Daoy (cell line): ENCODE measurements at places on chromosomes 13 and 19. TPM values are rescaled to one million over a fixed set of nuclear protein-coding genes. Genes with fewer than 3 reads are reported as not detected.

GRCh38 chr19:2863816-2864215, 3.3 kb upstream of the ZNF556 start:
- DNase-seq = no peak

- peak; percentile 3 for DNase-seq
Observed at GRCh38 chr13:47426126-47426849, 529.4 kb upstream of the HTR2A start.

DNA sequence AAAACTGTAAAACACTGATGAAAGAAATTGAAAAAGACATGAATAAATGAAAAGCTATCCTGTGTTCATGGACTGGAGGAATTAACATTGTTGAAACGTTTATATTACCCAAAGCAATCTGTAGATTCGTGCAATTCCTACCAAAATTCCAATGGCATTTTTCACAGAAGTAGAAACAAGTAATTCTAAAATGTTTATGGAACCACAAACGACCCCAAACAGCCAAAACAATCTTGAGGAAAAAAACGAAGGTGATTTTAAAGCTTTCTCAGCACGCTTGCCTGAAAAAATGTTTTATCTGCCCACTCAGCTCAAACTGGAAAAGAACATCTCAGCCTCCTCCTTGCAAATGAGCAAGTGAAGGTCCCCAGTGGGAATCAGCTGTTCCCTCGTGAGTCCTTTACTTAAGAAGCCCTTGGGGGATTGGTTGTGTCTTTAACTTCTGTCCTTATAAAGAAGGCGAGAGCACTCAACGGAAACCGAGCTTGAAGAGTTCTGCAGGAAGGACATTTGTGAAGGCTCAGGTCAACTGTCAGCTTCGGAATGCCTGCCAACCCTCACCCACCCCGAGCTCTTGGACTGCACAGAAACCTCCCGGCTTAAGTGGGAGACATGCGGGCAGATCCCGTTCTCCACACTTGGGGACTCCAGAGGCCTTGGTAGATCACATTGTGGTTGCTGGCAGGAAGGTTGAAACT, 256.0 kb upstream of the IRS2 start:
- no peak for DNase-seq

DNA sequence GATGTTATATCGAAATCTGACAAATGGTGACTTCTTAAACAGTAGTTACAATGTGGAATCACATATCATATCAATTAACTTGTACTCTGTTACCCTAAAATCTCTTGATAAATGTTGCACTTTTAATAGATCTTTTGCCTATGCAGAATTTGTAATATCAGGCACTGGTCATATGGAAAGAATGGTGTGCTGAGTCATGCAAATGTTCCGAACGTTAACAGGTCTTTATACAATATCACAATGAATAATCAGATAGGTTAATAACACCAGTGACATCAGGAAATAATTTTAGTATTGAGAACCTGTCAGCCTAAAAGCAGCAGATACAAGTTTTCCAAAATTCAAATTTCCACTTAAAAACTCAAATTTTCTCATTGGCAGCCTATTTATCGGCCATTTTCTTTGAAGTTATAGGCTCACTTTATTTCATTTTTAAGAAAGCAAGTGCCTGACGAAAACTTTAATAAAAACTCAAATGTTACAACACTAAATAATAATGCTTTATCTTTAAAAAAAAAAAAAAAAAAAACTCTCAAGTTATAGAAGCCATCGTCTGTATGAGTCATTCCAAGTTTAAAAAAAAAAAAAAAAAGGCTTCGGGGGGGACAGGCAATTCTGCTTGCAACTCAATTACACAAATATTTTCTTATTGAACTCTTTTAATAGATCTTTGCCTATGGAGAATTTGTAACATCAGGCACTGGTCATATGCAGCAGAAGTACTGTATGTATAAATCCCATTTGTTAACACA, 180.9 kb downstream of the DIAPH3 start:
- no peak for DNase-seq

DNA sequence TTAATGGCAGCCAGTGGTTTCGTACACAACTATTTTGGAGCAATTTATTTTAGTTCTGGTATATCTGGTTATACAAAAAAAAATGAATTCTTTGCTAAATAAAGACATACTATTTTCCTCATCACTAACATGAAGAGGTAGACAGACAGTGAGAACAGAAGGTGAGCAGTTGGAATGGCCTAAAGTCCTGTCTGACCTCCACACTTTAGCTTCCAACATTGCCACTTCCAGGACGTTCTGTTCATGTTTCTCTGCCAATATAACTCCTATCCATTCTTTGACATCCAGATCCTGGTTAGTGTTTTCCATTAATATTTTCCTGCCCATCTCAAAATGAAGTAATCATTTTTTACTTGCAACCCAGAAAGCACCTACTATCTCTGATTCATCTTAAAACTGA, 112.9 kb upstream of the FRY start:
- no peak for DNase-seq

OR4F17 gene
- not detected in 2 replicates for total RNA-seq

GSX1 gene
- total RNA-seq = not detected in 2 replicates

MAST1 gene
- 0.11 and 0.57 TPM in 2 replicates for total RNA-seq

GRCh38 chr19:5430237-5430636, 25.0 kb upstream of the ZNRF4 start:
- DNase-seq = no peak

VSTM2B gene
- not detected in 2 replicates for total RNA-seq

FGF22 gene
- total RNA-seq = not detected in 2 replicates

- DNase-seq = no peak
Observed at GRCh38 chr13:73519396-73520116, 460.8 kb downstream of the KLF5 start.

DNA sequence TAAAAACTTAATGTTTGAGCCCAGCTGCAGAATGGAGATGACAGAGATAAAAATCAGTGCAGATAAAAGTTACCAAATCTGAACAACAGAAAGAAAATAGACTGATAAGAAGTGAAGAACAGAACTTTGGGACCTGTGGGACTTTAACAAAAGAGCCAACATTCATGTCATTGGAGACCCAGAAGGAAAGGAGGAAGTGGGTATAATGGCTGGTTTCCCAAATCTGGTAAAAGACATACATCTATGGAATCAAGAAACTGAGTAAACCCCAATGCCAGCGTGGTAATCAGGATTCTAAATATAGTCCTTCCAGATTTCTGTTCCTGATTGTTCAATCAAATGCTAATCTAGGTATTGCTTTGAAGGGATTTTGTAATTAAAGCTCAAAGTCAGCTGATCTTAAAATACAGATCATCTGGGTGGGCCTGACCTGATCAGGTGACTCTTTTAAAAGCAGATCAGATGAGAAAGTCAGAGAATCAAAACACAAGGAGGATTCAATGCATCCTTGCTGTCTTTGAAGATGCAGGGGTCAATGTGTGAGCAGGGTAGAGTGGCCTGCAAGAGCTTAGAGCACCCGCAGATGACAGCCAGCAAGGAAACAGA, 25.3 kb upstream of the CEACAM20 start:
- DNase-seq = no peak

MZT1 gene
- total RNA-seq = 35.5 and 36.8 TPM in 2 replicates

CEACAM20 gene
- not detected in 2 replicates for total RNA-seq

- no peak for DNase-seq
Observed at GRCh38 chr13:109297628-109298027, 488.8 kb downstream of the IRS2 start.

TDRD12 gene
- total RNA-seq = 0.29 TPM in 1 of 2 replicates, not detected in the other

- no peak for DNase-seq
Observed at GRCh38 chr13:24233351-24233901, 72.9 kb downstream of the SPATA13 start.

GRCh38 chr19:29715701-29716581, 880 bp upstream of the C19orf12 start:
- peak; percentile 52 for DNase-seq

GRCh38 chr19:51339687-51340656, 2.0 kb downstream of the VSIG10L start:
- peak; percentile 98 for DNase-seq

DNA sequence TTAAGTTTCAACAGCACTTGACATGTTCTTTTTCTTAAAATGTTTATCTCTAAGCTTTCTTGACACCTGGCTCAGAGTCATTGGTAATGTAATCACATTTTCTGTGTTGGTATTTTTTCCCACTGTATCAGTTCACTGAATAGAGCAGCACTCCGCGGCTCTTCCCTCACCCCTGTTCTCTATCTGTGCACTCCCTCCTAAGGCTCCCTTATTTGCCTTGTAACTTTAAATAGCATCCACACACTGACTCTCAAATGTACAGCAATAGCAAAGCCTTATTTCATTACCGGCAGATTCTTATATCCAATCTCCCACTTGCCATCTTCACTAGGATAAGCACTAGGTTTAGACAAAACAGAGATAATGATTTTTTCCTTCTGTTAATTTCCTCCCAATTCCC, 935.5 kb upstream of the SLC10A2 start:
- DNase-seq = no peak

DNA sequence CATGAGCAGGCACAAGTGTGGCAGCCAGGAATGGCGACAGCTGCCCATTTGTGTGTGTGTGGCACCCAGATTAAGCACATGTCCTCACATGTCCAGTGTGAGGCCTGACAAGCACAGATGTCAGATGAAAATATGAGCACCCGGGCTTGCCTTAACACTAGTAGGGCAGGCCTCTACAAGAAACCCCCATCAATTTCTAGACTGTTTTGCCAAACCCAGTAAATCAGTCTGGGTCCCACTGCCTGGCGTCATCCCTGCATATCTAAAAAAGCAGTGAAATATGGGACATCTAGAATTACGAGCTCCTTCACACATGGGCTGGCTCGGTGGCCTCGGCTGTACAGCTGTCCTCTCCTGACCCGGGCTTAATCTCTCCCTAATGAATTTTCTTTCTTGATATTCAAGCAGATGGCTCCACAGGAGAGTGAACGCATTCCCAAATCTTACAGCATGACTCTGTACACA, 432.7 kb downstream of the FOXO1 start:
- no peak for DNase-seq

MTIF3 gene
- 48.3 and 63.1 TPM in 2 replicates for total RNA-seq

- DNase-seq = no peak
Observed at GRCh38 chr13:31421756-31422155, 222.0 kb downstream of the B3GLCT start.

GRCh38 chr13:113371061-113371460, 7.1 kb upstream of the GRTP1 start:
- DNase-seq = no peak

GRCh38 chr13:49298416-49298815, 50.7 kb downstream of the CDADC1 start:
- DNase-seq = no peak
